HepG2 (cell line): ENCODE measurements at places on chromosomes 3 and 15. TPM values are rescaled to one million over a fixed set of nuclear protein-coding genes. Genes with fewer than 3 reads are reported as not detected.

GRCh38 chr3:73727854-73728253 lies 103.1 kb upstream of the PDZRN3 start:
- no peak for DNase-seq

DNA sequence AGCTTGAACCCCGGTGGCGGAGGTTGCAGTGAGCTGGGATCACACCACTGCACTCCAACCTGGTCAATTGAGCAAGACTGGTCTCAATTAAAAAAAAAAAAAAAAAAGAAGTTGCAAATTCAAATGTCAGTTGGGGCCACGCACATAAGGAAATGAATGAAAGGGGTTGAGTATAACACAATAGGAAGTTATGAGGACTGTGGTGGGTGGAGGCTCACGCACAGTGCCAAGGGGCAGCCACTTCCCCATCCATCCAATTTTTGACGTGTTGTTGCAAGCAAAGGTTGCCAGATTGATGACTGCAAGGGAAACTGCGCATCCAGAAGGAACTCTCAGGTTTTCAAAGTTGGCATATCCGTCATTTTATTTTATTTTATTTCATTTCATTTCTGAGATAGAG lies 532.2 kb downstream of the NTRK3 start:
- DNase-seq: no peak

DNA sequence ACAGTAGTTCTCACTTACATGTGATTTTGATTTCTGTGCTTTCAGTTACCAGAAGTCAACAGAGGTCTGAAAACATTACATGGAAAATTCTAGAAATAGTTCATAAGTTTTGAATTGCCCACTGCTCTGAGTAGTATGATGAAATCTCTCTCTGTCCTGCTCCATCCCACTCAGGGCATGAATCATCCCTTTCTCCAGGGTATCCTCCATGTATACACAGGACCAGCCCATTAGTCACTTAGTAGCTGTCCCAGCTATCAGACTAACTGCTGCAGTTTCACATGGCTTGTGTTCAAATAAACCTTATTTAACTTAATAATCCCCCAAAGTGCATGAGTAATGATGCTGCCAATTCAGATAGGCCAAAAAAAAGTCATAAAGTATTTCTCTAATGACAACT lies 38.6 kb downstream of the EPHA3 start:
- DNase-seq: peak; percentile 0

GRCh38 chr15:65666257-65666656 lies 44.5 kb downstream of the SLC24A1 start:
- no peak for DNase-seq

DNA sequence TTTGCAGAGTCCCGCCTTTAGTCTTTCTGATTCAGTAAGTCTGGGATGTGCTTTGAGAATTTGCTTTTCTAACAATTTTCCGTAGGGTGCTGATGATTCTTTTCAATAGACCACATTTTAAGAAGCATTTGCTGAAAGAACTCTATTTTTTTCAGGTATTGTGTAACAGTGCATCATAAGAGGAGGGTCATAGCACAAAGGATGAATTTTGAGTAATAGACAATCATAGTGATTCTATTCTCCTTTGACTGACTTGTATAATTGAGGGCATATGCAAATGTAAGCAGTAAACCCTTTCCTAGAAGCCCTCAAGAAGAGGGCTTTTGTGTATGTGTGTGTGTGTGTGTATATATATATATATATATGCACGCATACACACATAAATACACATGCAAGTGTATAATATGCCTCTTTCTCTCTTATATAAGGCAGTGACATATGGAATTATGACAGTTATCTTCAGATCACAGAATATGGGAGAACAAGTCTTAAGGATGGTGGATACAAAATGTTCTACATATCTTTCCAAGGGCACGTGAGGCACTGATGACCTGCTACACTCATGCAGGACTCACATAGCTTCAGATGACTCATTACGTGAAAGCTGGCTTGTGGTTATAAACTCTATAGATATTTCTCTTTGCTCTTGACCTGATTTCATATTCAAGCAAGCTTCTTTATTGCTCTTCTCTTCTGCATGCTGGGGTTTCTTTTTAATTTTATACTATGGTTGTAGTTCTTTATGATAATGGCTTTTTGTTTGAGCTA lies 6.5 kb upstream of the PLSCR1 start:
- DNase-seq: no peak

GRCh38 chr3:29335438-29335837 lies 54.6 kb downstream of the RBMS3 start:
- no peak for DNase-seq

DNA sequence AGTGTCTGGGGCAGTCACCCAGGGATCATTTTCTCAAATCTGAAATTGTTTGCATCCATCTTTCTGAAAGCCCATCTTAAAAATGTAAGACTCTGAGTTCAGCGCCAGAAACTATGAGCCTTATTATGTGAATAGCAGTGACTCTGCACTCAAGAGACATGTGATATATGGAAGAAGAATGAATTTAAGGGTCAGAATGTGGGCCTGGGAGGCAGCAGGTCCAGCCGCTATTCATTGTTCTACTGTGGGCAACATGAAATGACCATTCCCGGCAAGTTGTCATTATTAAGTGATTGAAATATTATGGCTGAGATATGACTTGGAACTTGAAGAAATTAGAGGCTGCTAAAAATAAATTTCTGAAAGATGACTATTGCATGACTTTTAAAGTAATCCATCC lies 228.6 kb upstream of the ARRDC4 start:
- no peak for DNase-seq

DNA sequence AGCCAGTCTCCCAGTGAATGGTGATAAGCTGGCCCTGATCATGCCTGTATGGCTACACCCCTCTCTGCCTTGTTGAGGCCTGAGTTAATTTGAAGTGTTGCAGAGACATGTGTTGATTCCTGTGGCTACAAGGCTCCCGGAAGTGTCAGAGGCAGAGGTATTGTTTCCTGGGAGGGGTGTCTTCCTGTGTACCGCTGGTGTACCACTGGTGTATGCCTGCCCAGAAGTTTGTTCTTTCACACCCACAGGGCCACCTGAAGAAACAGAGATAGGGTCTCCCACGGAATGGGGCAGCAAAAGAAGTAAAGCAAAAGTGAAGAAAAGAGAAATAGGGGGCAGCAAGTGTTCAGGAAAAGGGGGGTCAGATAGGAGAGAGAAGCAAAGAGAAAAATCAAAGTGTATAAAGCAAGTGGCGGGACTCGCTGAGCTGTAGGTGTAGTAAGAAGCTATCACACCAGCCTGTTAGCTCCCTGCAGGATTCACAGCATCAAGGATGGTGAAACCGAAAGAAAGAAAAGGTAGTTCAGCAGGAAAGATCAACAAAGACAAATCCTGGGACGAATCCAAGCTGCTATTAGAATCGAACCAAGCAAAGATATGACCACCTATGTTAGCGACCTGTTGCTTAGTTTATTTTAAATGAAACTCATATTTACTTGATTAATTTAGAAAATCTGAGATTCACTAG lies 36.6 kb upstream of the CD47 start:
- no peak for DNase-seq

- peak; percentile 62 for DNase-seq
These were observed 9.5 kb downstream of the SEC22C start for GRCh38 chr3:42572278-42572677.

DNA sequence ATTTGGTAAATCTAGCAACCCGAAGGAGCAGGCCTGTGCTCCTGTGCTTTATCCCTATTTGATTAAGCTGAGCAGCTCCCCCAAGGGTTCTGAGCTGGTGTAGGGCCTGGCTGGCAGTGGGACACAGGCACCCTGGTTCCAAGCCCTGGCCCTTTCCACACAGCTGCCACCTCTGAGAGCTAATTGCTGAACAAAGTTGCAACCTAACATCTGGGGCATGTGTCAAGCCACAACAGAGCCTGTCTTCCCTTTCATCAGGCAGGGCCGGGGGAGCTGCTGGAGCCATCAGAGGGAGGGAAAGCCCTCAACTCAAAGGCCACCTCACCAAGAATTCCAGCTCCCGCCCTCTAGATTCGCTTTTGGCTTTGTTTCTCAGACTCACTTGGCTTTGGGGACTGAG lies 17.1 kb upstream of the MRPS22 start:
- no peak for DNase-seq

- DNase-seq: no peak
These were observed 45.5 kb upstream of the HERC1 start for GRCh38 chr15:63879211-63879610.

GRCh38 chr15:65632780-65633375 lies 11.1 kb downstream of the SLC24A1 start:
- DNase-seq: no peak

GRCh38 chr15:51888593-51889195 lies 59.2 kb downstream of the TMOD3 start:
- DNase-seq: no peak

- DNase-seq: no peak
These were observed 326.9 kb upstream of the NAALADL2 start for GRCh38 chr3:174532216-174532615.

- DNase-seq: no peak
These were observed 837.8 kb downstream of the DIPK2A start for GRCh38 chr3:144809380-144809779.

DNA sequence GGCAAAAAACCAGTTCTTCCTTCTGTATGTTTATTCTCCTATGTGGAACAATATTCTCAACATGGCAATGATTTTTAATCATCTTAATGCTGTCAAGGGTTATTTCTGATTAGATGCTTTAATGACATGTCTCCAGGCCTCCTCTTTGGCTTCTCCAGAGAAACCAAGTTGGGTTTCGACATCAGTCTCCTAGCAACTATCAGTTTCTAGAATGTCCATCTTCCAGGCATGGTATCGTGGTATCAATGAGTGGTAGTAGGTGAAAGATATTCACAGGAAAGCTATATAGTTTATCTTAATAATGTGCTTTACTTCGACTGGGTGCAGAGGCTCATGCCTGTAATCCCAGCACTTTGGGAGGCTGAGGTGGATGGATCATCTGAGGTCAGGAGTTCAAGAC lies 128.5 kb downstream of the C3orf70 start:
- DNase-seq: no peak

DNA sequence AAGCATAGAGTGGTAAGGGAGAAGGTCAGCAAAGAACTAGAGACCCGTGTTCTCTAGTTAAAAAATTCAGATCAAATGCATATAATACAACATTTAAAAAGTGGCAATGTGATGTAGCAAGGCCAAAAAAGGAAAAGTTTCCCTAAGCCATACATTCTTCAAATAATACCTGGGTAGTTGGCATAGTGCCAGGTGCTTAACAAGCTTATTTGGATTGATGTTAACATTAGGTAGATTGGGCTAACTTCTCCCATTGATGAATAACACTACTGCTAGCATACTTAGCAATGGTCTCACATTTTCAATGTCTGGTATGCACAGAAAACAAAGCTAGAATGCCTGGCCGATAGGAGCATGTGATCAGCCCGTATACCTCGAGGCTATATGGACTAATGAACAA lies 283.6 kb upstream of the RARB start:
- no peak for DNase-seq

Gene LRRC3B
- total RNA-seq: not detected in 2 replicates

Gene NUDT16
- 13.7 and 14.8 TPM in 2 replicates for total RNA-seq

Gene SV2B
- not detected in 2 replicates for total RNA-seq

Gene ILDR1
- total RNA-seq: not detected in 2 replicates

Gene RETNLB
- total RNA-seq: not detected in 2 replicates

Gene MEIS2
- total RNA-seq: 12.4 and 12.6 TPM in 2 replicates
